ENCODE measurements at places on chromosomes 7 and 10.
A peak's percentile ranks its signal among the peaks of the same experiment; 100 is the strongest.

GRCh38 chr7:112452102-112452888 is 2.0 kb downstream of the IFRD1 start:
- DNase-seq: no peak

GRCh38 chr10:58488921-58489320 is 23.8 kb upstream of the BICC1 start:
- DNase-seq: peak; percentile 23

DNA sequence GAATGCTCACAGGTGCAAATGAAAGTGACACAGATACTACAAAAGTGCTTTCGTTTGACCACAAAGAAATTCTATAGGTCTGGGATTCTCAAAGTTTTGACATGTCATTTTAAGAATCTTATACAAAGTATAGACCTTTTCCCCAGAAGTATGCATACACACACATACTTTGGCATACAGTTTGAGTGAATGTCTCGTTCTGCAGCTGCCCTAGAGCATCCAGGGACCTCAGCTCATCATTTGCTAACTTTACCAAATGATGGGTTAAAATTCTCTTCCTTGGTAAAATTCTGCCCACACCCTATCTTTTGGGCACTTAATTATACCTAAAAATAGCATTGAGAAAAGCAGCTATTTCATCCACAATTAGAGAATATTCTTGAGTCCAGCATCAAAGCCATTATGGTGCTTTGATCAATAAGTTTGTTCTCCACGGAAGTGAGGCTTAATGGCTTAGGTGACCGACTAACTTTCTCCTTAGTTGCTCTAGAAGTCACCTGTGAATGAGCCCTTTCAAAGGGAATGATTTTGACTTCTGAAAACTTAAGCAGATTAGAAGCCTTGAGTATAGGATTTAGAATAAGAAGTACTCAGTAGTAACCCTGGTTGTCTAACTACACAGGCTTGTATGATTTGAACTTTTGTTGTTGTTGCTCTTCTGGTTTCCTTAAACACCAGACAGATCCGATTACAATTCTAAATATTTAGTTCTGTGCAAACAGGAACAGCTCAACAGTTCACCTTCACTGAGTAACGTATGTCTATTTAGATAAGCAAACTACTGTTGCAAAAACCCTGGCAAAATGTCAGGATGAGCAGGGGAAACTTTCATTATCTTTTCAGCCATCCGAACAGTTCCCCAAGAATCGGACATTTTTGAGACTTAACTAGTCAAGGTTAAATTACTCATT is 70.6 kb downstream of the CNNM2 start:
- no peak for DNase-seq

DNA sequence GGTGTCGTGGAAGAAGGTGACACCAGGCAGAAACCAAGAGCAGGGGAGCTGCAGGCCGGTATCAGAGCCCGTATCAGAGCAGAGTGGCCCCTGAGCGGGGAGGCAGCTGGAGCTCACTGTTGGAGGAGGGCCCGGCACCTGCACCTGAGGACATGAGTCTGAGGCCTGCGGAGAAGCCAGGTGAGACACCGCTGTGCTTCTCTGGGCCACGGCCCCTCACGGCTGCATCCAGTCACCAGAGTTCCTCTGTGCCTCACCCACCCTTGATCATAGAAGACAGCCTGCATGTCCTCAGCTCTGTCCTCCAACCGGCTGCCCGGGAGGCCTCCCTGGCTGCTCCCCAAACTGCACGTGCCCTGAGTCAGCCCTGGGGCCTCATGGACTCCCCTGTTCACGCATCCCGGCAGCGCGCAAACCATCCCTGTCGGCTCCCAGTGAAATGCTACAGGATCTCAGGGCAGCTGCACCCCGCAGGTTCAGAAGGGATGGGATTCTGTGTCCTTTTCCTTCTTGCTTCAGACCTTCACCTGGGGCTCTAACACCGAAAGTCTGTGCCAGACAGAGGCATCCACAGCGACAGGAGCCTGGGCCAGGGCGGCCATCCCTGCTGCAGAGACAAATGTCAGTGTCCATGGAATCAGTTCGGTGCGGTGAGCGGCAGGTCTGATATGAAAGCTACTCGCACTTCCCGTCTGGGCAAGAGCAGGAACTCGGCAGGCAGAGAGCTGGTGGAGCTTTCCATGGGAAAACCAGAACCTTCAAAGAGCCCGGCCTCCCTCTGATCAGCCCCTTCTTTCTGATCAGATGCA is 111.9 kb upstream of the FAM20C start:
- no peak for DNase-seq

DNA sequence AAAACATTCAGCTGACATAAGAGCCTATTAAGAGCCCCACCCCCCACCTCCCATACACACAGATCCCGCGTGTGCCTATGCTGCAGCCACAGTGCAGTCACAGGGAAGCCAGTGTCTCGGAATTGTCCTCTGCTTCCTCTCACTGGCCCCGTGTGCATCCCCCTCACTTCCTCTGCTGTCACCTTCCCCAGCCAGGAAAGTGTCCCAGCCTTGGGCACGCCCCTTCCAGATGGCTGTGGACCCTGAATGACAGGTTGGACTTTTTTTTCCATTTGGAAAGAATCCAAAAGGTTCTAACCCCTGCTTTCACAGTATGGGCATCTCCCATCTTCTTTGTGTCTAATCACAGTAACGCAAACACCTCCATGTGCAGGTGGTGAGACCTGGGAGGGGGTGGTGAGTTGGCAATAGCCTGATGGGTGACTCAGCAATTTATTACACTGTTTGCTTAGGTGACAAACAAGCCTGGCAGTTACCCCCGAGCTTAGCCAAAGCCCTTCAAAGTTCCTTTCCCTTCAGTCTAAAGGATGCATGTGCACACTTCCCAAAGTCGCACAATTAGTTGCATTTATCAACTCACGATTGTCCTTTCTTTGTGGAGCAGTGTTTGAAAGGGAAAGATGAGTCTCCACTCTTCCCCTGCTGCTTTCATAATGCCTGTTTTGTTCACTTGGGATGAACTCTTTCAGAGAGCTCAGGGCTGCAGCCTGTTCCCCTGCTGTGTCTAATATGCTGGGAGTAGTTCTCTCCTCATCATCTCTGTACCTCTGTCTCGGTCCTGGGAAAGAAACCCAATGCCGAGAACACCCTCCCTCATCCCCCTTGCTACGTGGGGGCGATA is 67.5 kb upstream of the EFCAB10 start:
- DNase-seq: peak; percentile 97

DNA sequence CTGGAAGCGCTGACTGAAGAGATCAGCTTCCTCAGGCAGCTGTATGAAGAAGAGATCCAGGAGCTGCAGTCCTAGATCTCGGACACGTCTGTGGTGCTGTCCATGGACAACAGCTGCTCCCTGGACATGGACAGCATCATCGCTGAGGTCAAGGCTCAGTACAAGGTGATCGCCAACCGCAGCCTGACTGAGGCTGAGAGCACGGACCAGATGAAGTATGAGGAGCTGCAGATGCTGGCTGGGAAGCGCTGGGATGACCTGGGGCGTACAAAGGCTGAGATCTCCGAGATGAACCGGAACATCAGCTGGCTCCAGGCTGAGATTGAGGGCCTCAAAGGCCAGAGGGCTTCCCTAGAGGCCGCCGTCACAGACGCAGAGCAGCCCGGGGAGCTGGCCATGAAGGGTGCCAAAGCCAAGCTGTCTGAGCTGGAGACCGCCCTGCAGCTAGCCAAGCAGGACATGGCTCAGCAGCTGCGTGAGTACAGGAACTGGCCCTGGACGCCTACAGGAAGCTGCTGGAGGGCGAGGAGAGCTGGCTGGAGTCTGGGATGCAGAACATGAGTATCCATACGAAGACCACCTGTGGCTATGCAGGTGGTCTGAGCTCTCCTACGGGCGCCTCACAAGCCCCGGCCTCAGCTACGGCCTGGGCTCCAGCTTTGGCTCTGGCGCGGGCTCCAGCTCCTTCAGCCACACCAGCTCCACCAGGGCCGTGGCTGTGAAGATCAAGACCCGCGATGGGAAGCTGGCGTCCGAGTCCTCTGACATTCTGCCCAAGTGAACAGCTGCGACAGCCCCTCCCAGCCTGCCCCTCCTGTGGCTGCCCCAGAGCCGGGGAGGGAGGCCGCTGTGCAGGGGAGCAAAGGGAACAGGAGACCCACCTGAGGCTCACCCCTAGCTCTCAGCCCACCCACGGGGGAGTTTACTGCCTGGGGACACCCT is 24.9 kb upstream of the AMPH start:
- DNase-seq: no peak

DNA sequence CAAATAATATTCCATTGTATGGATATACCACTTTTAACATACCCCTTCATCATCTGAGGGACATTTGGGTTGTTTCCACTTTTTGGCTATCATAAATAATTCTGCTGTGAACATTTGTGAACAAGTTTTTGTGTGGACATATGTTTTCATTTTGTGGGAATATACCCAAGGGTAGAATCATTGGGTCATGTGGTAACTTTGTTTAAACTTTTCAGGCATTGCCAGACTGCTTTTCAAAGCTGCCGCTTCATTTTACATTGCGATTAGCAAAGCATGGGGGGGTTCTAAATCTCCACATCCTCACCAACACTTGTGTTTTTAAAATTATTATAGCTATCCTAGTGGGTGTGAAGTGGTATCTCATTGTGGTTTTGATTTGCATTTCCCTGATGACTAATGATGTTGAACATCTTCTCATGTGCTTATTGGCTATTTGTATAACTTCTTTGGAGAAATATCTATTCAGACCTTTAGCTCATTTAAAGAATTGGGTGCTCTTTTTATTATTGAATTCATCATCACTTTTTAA is 8.4 kb upstream of the HHEX start:
- no peak for DNase-seq

DNA sequence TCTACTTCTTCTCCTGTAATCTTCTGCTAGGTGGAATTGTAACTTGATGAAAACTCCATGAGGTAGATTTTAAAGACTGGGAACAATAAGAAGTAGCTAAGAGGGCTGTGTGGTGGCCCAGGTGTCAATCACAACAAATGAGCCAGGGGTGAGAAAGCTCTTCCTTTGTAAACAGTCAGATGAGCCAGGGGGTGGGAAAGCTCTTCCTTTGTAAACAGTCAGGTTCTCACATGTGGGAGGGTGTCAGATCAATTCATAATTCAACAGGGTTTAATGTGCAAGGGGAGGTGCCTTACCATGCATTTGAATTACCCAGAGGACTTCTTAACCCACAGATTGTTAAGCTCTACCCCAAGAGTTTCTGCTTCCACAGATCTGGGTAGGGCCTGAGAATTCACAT is 312.4 kb upstream of the AUTS2 start:
- DNase-seq: peak; percentile 4

- no peak for DNase-seq
Observed at GRCh38 chr10:11959966-11960365, 82.6 kb downstream of the UPF2 start.

GRCh38 chr7:101813402-101814019 is 3.9 kb upstream of the CUX1 start:
- DNase-seq: no peak

GRCh38 chr10:121610798-121611323 is 12.6 kb upstream of the FGFR2 start:
- no peak for DNase-seq

GRCh38 chr7:21327422-21328409 is 100.2 kb upstream of the SP4 start:
- DNase-seq: no peak

- no peak for DNase-seq
Observed at GRCh38 chr7:111892588-111892987, 313.6 kb downstream of the DOCK4 start.

DNA sequence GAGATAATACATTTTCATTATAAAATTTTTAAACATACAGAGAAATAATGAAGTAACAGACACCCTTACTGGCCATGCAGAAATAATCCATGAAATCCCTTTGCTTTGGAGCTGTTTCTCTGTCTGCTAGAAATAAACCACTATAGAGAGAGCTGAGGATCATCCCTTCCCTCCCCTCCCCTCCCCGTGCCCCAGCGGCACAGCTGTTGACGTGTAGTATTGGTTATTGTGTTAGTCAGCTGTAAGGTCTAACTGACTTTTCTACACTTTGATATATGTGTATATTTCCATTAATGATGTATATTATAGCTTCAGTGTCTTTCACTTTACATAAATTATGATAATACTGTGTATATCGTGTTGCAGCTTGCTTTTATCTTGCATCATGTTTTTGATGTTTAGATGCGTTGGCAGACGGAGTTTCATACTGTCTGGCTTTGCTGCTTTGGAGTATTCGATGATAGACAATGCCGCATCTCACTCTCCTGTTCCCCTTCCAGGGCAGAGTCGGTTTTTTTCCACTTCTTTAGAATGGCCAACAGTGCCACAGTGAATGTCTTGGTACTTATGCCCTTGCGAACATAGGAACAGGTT is 27.4 kb upstream of the GRID1 start:
- DNase-seq: no peak

GRCh38 chr7:142300689-142301088 is 42.8 kb upstream of the PRSS58 start:
- DNase-seq: no peak

- DNase-seq: no peak
Observed at GRCh38 chr7:30906014-30906413, 5.6 kb upstream of the AQP1 start.
